ENCODE measurements at places on chromosomes 12 and 14.
A peak's percentile ranks its signal among the peaks of the same experiment; 100 is the strongest.

DNA sequence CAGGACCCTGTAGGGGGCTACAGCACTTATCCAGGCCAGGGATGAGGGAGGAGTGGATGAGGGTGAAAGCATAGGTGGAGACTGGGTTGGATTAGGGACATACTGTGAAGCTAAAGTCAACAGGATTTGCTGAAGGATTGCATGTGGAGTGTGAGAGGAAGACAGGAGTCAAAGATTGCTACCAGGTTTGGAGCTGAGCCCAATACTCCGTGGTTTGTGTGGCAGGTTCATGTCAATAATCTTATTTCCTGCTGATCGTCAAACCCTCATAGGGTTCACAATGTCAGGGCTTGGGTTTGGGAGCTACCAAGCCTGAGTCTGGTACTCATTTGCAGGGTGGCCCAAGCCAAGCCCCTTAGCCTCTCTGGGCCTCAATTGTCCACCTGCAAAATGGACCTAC, 77.1 kb upstream of the PLXNC1 start:
- DNase-seq: no peak

- no peak for DNase-seq
Observed at GRCh38 chr14:34423445-34423844, 38.6 kb downstream of the SPTSSA start.

DNA sequence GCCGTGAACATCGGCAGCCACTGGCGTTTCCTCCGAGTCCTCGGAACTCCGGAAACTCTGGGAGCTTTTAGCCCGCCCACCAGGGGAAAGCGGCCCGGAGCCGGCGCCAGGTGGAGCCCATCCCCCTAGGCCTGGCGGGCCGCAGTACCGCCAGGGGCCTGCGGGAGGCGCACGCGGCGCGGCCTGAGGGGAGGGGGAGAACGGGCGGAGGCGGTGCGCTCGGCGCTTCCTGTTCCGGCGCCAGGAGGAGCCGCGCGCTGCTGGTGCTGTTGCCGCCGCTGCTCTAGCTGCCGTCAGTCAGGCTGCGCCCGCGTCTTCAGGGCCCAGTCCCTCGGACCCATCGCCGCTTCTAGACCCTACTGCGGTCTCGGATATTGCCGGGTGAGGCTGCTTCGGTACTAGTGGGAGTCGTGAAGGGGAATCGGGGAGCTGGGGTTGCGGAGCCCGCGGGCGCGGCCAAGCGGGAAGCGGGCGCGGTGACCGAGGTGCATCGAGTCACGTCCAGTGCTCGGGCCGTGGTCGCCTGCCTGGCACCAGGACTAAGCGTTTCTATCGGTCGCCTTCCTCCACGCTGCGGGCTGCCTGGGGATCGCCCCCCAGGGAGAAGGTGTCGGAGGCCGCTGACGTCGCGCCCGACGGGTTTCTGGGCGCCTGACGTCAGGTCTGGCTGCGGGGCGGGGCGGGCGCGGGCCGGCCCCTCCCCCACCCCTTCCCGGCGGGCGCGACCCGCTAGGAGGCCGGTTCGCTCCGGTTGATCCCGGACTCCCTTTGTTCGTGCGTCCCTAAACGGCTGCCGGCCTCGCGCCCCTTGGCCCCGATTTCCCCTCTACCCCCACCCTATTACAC, at the start of gene MAPK1IP1L:
MAPK1IP1L (plus strand) TSS at position 225 of the 846 bp plus-strand sequence. CDS start 10,037 bp downstream, outside the sequence.
- DNase-seq: peak; percentile 97

GRCh38 chr12:51906430-51907082, 748 bp upstream of the ACVRL1 start:
- DNase-seq: no peak

DNA sequence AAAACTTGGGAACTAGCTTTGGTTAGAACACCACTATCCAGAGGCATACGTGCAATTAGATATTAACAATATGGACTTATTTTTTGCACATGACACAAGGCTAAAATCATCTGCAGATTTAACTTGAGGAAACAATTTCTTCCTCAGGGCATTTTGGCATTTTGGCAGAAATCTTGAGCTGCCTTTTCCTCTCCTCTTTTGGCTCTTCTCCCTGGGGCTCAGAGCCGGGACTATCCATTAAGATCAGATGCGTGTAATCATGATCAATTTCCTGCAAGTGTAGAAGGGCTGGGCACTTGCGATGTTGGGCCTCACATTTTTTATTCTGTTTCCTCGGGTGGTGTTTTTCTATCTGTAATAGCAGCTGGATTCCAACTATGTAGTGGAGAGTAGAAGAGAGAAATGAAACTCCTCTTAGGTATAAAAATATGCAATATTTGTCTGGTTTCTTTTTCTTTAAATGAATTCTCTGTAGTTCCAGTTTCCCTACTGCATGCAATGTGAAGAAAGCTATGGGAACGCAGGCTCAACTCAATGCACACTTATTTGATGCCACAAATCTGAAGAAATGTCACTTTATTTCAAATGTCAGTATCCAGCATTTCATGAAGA, 1010.8 kb downstream of the FLRT2 start:
- DNase-seq: peak; percentile 35

- DNase-seq: peak; percentile 81
Observed at GRCh38 chr14:21264025-21264801, 5.0 kb downstream of the HNRNPC start.

DNA sequence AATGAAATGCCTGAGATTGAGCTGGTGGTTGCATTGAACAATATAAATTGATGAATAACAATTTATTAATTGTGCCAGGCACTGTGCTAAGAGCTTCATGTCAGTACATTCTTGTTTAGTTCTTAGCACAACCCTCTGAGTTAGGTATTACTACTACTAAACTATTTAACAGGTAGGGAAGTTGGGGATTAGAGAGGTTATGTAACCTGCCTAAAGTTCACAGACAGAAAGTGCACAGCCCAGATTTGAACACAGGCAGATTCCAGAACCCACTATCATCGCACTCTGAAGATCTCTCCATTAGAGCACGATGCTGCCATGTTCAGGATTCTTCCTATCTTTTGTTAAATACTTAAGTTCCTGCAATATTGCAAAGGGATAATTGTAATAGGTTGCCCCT, 49.3 kb downstream of the ETV6 start:
- no peak for DNase-seq

- no peak for DNase-seq
Observed at GRCh38 chr12:43852744-43853143, 16.9 kb downstream of the TMEM117 start.

DNA sequence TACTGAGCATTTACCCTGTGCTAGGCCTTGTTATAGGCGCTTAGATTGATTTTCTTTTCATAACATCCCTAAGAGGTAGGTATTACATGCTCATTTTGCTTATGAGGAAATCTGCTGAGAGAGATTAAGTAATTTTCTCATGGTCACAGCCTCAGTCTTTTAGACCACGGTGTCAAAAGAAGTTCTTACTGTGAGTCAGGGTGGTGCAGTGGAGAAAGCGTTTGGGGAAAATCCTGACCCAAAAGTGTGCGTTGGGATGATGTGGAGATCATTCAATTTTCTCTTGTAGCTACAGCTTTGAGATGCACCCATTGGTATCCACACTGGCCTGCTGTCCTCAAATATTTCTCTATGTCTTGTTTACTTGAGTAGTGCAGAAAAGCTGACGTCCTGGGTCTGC, 8.2 kb downstream of the ANG start:
- no peak for DNase-seq

GRCh38 chr12:13045816-13046215, 1.6 kb downstream of the FAM234B start:
- DNase-seq: no peak

DNA sequence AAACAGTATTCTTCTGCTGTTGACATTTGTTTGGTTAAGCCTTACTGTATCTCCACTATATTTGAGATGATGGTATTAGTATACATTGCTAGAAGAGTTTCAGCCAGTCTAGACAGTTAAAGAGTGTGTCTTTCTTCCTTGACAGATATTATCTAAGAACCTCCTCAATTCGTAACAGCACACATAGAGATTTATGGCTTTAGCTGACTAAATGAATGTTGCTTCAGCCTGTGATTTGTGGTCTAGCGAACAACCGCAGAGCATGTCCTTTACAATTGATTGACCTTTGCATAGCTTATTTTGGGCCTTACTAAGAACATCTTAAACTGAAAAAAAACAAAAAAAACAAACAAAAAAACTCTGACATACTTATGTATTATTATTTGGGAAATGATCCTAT, 122.2 kb downstream of the DAAM1 start:
- no peak for DNase-seq

DNA sequence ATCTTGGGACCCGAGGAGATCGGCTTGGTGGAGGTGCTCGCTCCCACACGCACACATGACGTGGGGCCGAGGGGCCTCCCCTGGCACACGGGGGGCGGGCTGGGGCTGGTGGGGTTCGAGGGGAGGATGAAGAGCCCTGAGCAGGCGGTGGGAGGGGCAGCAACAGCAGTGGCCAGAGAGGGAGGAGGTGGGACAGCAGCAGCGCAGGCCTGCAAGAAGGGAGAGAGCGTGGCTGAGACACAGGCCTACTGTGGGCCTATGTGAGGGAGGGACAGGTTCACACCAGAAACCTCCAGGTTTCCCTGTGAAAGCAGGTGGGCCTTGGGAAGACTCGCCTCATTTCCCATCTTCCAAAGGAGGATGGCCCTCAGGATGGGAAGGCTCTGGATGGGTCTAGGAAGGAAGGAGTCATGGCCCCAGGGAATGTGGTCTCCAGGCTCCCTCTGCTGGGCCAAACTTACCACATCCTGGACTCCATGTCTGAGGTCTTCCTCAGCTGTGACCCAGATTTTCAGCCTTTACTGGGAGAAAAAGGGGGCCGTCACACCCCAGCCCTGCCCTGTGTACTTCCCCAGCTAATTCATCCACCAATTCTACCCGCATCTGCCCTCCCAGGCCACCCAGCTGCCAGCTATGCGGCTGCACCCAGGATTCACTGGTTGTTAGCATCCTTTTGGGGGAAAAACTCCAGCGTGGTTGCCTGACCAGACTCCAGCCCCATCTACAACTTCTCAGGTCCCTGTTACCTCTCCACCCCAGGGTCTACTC, 2.8 kb downstream of the PIANP start:
- DNase-seq: peak; percentile 80

DNA sequence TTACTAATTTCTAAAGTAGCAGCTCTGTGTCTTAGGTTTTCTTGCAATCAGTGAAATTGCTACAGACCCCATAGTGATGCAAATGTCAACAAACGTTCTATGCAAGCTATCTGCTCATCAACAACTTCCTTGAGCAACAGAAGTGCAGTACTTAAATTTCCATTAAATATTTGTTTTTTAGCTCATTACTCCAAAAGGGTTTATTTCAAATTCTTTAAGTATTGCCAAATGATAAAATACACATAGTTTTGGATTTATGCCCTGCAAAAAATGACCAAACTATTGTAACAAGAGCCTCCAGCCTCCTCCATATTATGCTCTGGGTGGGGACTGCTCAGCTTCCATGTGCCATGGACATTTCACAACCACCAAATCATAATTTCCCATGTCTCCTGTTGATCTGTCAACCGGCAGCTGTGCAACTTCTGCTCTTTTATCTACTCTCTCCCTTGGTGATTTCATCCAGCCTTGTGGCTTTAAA, 4.4 kb downstream of the BDKRB1 start:
- peak; percentile 62 for DNase-seq

- DNase-seq: no peak
Observed at GRCh38 chr12:108890208-108890607, 10.3 kb downstream of the DAO start.

DNA sequence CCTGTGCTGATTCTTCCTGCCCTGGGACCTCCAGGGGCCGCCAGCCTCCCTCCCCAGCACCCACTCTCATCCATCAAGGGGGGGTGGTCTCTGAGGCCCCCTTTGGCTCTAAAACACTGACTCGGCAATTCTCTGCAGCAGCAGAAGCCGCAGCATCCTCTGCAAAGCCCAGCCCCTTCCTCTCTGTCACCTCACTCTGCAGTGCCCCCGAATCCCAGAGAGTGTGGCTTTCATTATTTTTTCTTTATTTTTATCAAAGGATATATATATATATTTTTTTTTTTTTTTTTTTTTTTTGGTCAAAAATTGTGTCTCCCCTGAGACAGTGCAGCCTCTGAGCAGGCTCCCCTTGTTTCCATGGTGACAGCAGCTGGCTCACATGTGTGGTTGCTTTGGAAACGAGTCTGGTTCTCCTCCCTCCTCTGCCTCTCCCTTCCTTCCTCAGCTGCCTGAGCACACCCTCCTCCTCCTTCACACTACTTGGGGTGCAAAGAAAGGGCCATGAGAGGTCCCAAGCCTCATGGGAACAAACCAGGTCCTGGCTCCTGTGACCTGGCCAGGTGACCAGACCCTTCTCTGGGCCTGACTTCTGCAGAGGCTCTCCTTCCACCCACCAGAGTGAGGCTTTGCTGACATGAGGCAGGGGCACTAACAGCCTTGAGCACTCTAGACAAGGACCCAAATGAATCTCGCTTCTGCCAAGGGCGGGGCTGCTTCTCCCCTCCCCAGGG, 100.5 kb downstream of the LRRC74A start:
- no peak for DNase-seq

GRCh38 chr12:8917751-8918150, 3.4 kb downstream of the PHC1 start:
- no peak for DNase-seq

DNA sequence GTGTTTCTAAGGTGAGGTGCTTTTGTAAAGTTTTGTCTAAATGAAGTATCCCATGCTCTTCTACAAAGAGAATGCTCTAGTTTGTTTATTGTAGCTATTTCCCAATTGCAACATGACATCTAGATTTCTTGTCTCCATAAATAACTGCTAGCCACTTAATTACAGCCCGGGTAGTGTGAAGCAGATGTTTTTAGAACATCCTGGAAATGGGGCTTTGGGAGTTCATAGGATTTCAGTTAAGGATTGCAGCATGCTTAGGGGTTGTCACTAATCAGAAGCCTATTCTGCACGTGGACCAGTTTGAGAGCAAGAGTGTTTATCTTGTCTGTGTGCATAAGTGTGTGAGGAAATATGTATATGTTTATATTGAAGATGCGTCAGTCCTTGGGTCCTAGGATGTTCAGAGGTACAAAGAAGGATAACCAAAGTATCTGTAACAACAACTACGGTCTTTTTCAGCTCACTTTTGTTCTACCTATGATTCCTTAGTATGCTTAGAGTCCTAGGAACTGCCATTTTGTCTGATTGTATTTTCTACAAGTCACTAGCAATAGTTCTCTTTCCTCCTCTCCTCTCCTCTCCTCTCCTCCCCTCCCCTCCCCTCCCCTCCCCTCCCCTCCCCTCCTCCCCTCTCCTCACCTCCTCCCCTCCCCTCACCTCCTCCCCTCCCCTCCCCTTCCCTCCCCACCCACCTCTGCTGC, 135.3 kb downstream of the ACSS3 start:
- no peak for DNase-seq

GRCh38 chr12:102480406-102480805, at the start of gene IGF1:
IGF1 (minus strand) TSS chr12:102480563; CDS start chr12:102480381, 182 bp downstream.
- peak; percentile 27 for DNase-seq

GRCh38 chr14:98946940-98947339, 325.1 kb downstream of the BCL11B start:
- DNase-seq: no peak

GRCh38 chr14:31677052-31677451, 115.8 kb downstream of the NUBPL start:
- DNase-seq: no peak
